Psoas muscle (tissue), 8 donors: ENCODE measurements at places on chromosomes 7 and 10. TPM values are rescaled to one million over a fixed set of nuclear protein-coding genes. Genes with fewer than 3 reads are reported as not detected.

MYL10 gene
- not detected for total RNA-seq

DNA sequence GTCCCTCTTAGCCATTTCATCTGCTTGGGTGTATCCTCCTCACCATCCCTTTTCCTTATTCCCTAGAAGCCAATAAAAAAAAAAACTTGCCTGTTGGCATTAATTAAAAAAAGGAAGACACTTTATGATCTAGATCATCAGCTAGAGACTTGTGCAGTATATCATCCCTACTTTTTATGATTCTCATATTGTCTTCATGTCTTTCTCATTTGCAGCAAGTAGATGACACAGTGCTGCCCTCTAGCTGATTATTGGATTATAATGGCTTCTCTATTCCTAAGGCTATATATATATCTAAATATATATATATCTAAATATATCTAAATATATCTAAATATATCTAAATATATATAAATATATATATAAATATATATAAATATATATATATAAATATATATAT lies 272.4 kb upstream of the LRGUK start:
- no peak overlapping the region for H3K27ac ChIP-seq
- H3K36me3 ChIP-seq: no peaks in the 10 kb centered on the region
- H3K27me3 ChIP-seq: no peaks in the 10 kb centered on the region
- peaks cover 14% of the 10 kb centered on the region for H3K4me1 ChIP-seq
- DNase-seq: no peak
- H3K4me3 ChIP-seq: no peak overlapping the region

DNA sequence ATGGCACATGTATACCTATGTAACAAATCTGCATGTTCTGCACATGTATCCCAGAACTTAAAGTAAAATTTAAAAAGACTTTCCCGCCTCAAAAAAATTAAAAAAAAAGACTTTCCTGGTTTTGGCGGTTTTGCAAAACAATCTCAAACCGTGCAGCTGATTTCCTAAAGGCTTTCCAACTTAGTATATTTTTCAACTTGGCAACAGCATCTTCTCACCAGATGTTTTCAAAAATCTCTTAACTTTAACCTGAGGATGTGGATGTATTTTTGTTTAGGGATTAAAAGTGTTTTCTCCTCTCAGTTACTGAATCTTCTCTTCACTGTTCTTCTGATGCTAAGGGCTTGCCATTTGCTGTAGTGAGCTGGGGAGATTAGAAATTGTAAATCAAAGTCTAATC lies 96.5 kb upstream of the PLPP4 start:
- no peak overlapping the region for H3K4me3 ChIP-seq
- H3K4me1 ChIP-seq: no peaks in the 10 kb centered on the region
- H3K27ac ChIP-seq: no peak overlapping the region
- H3K36me3 ChIP-seq: no peaks in the 10 kb centered on the region
- no peak for DNase-seq

POP7 gene
- total RNA-seq: 44.4 TPM

DNA sequence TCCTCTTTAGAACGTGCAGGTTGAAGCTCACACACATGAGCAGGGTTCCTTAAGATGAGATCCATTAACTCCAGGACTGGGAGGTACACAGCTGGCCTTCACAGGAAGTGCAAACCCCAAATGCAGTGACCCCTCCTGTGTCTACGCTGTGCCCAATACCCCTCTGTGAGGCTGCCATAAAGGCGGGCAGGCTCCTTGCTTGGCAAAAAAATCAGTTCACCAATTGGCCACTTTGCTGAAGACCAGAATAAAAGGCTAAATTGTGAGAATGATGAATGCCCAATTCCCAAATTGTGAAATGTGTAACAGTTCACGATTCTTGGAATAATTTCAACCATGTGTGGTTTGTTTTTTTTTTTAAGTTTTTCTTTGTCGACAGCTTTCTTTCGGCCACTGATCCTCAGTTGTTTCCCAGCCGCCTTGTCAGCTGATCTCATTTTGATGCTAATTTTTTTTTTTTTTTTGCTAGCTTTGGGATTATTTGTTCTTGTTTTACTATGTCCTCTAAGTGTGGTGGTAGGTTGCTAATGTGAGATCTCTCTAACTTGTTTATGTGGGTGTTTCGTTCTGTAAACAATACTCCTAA lies 101.9 kb upstream of the PRSS58 start:
- H3K4me1 ChIP-seq: peaks cover 5% of the 10 kb centered on the region
- DNase-seq: no peak
- H3K27me3 ChIP-seq: no peaks in the 10 kb centered on the region
- no peak overlapping the region for H3K27ac ChIP-seq
- no peaks in the 10 kb centered on the region for H3K36me3 ChIP-seq

DNA sequence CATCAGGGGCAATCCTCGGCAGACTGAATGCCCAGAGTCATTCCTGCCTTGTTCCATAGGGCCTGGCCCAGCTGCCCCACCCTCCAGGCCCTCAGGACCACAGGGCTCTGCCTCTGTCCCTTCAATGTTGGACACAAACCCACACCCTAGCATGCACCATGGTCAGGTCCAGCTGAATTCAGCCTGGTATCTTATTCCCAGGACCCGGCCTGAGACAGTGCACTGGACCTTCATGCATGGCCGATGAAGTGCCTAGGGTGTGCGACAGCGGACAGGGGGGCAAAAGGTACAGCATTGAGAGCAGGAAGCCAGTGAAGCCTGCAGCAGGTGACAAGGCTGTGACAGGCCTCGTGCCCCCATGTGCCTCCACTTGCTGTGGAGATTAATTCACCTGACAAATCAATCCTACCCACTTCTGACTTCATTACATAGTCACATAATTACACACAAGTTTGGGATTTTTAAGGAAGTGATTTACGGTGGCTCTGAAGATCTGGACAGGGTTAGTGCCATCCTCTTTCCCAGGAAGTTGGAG lies 261.9 kb downstream of the GRID1 start:
- H3K4me1 ChIP-seq: no peaks in the 10 kb centered on the region
- DNase-seq: no peak
- no peaks in the 10 kb centered on the region for H3K27me3 ChIP-seq

DNA sequence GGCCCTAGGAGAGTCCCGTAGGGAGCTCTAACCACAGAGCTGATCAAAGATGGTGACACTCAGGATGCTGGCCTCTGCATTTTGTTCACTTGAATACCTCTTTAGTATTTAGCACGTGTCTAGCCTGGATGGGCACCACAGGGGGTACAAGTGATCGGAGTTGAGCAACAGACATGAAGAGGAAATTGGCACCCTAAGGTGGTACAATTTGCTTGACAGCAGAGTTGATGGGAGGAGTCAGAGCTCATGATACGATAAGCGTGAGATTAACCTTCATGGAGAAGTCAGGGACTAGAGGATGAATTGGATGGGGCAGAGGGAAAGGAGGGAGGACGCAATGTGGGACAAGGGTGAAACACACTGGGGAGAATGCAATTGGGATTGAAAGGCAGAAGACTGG lies 9.9 kb upstream of the ZNF212 start:
- DNase-seq: no peak
- peaks cover 17% of the 10 kb centered on the region for H3K36me3 ChIP-seq
- no peak overlapping the region for H3K27ac ChIP-seq
- no peaks in the 10 kb centered on the region for H3K4me1 ChIP-seq

DNA sequence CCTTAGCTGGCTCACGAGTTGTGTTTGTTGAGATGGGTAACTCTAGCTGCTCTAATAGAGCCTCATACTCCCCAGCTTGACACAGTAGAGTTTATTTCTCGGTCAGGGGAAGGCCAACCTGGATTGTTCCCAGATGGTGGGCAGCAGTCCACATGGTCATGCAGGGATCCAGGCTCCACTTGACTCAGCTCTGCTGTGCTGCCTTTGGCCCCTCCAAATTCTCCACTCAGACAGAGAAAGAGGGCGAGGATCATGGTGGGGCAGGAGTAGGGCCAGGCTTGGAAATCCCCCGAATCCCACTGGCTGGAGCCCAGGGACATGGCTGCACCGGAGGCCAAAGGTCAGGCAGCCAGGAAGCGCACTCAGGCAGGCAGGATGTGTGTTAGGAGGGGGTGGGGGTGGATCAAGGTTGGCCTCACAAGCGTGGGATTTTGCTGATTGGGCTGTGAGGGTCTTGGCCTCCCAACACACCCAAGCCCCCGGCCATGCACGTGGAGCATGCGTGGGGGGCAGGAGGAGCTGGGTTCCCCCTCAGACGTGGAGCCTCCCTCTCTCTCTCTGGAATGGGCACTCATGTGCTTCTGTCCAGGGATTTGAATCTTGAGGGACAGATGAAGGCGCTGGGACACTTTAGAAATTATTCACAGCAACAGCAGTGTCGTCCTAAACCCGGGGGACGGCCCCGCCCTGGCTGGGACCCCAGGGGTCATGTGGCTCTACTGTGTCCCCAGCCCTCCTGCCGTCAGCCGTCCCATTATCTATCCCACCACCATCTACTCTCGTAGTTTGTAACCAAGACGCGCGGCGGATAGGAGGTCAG lies 44.8 kb downstream of the PDGFA start:
- no peak for DNase-seq
- H3K36me3 ChIP-seq: no peaks in the 10 kb centered on the region
- no peaks in the 10 kb centered on the region for H3K27me3 ChIP-seq

DNA sequence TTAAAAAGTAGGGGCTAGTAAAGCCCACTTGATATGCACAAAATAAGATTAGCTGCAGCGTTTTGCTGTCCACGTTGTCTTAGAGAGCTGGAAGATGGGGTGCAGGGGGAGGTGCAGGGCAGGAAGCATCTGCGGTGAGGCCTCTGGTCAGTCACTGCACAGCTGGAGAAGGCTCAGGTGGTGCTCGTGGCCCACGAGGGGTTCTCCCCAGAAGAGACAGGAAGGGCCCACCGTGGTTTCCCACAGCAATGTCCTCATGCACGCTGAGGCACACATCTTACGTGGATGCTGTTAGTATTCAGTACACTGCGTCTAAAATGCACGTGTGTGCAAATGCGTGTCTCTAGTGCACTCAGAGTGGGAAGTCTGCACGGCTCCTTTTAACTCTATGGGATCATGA lies 582.1 kb downstream of the PTPRN2 start:
- no peak for DNase-seq
- no peak overlapping the region for H3K27ac ChIP-seq
- H3K36me3 ChIP-seq: no peaks in the 10 kb centered on the region
- H3K27me3 ChIP-seq: no peaks in the 10 kb centered on the region

GRCh38 chr7:42876182-42877068 lies 35.4 kb downstream of the C7orf25 start:
- no peaks in the 10 kb centered on the region for H3K4me1 ChIP-seq
- H3K4me3 ChIP-seq: no peak overlapping the region
- no peaks in the 10 kb centered on the region for H3K27me3 ChIP-seq
- H3K36me3 ChIP-seq: no peaks in the 10 kb centered on the region
- H3K27ac ChIP-seq: no peak overlapping the region
- DNase-seq: no peak

GRCh38 chr7:2003931-2004812 lies 228.6 kb downstream of the MAD1L1 start:
- DNase-seq: peak; percentile 50
- peaks cover 10% of the 10 kb centered on the region for H3K4me1 ChIP-seq
- H3K27ac ChIP-seq: no peak overlapping the region
- H3K4me3 ChIP-seq: no peak overlapping the region

GRCh38 chr10:73439055-73439454 lies 5.7 kb upstream of the MSS51 start:
- peaks cover 2% of the 10 kb centered on the region for H3K36me3 ChIP-seq
- H3K4me1 ChIP-seq: peaks cover 35% of the 10 kb centered on the region
- H3K27ac ChIP-seq: peak overlapping the region; percentile 51
- DNase-seq: no peak

DNA sequence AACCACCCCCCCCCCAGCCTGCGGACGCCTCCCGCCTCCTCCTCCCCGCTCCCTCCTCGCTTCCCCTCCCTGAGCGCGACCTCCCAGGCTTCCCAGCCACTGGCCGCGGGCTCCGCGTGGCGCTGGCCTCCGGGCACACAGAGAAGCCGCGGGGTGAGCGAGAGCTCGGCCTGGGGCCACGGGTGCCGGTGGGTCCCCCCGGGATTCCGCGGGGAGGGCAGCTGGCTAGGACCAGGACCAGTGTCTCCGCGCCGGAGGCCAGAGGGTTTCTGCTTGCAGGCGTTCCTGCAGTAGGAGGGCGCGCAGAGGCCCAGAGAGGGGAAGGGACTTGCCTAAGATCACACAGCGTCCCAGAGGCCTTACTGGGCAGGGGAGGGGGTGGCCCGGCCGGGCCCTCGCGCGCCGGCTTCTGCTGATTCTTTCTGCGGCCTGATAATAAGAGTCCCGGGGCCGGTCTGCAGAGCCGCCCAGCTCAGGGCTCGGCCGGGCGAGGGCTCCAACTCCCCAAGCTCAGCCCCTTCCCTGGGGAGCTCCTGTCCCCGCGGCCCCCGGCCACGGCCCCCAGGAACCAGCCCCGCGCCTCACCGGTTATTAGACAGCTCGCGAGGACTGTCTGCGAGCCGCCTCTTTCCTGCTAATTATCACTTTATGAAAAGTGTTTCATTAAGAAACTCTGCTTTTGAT lies 10.1 kb downstream of the UNCX start:
- peak; percentile 43 for DNase-seq
- no peaks in the 10 kb centered on the region for H3K36me3 ChIP-seq
- no peak overlapping the region for H3K4me3 ChIP-seq
- peaks cover 15% of the 10 kb centered on the region for H3K4me1 ChIP-seq
- no peak overlapping the region for H3K27ac ChIP-seq

GPR15LG gene
- not detected for total RNA-seq

NODAL gene
- total RNA-seq: not detected

DNA sequence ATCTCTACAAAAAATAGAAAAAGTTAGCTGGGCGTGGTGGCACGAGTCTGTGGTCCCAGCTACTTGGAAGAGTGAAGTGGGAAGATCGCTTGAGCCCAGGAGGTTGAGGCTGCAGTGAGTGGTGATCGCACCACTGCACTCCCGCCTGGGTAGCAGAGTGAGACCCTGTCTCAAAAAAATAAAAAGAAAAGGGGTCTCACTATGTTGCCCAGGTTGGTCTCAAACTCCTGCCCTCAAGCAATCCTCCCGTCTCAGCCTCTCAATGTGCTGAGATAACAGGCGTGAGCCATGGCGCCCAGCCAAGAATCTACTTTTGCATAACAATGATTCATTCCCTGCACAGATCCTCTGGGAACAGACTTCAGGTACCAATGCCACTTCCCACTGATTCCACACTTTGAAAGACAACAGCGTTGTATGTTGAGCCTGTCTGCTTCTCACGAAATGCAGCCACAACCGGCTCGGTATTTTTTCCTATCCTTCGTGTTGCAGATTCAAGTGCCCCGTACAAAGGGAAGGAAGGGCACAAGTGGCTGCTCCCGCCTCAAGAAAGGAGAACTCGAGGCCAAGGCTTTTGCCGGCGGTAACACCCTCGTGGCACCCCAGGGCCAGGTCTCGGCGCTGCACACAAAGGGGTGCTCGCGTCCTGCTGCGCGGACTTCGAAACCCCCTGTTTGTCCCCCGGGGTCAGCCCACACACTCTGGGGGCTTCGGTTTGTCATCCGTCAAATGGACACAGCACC lies 745 bp downstream of the DAGLB start:
- peaks cover 38% of the 10 kb centered on the region for H3K4me1 ChIP-seq
- peak overlapping the region; percentile 91 for H3K27ac ChIP-seq
- H3K27me3 ChIP-seq: no peaks in the 10 kb centered on the region
- peak; percentile 86 for DNase-seq
- peaks cover 35% of the 10 kb centered on the region for H3K36me3 ChIP-seq

RNF32 gene
- total RNA-seq: not detected

ATG9B gene
- not detected for total RNA-seq

HOGA1 gene
- 0.66 TPM for total RNA-seq

COL1A2 gene
- 46.6 TPM for total RNA-seq

ERVW-1 gene
- total RNA-seq: not detected

LRRD1 gene
- not detected for total RNA-seq

HIF1AN gene
- 78.3 TPM for total RNA-seq

HOXA2 gene
- total RNA-seq: 1.1 TPM

LAMB4 gene
- total RNA-seq: not detected

GRCh38 chr7:24793982-24794648 lies 36.9 kb upstream of the GSDME start:
- H3K36me3 ChIP-seq: no peaks in the 10 kb centered on the region
- DNase-seq: no peak
- H3K27ac ChIP-seq: no peak overlapping the region
- H3K4me3 ChIP-seq: no peak overlapping the region
- H3K4me1 ChIP-seq: no peaks in the 10 kb centered on the region

AUTS2 gene
- total RNA-seq: 33.5 TPM
